Lower lobe of right lung (tissue), 2 donors: ENCODE measurements at places on chromosomes 12 and 14. TPM values are rescaled to one million over a fixed set of nuclear protein-coding genes. Genes with fewer than 3 reads are reported as not detected.

The SPTB gene
- total RNA-seq, result 2.5 TPM

The RNASE7 gene
- total RNA-seq, result not detected

The ADCY6 gene
- 42.7 TPM for total RNA-seq

The EML5 gene
- 2.4 TPM for total RNA-seq

The CCDC38 gene
- 0.24 TPM for total RNA-seq

The KRT6C gene
- total RNA-seq, result not detected

The CFAP54 gene
- total RNA-seq, result 7.9 TPM

The TOMM20L gene
- total RNA-seq, result not detected

The CPM gene
- 224 TPM for total RNA-seq

The CYP27B1 gene
- total RNA-seq, result 1.1 TPM

The LALBA gene
- total RNA-seq, result not detected

The SLC25A21 gene
- 0.38 TPM for total RNA-seq

The TTC7B gene
- total RNA-seq, result 54.1 TPM

The ZFHX2 gene
- total RNA-seq, result 5.1 TPM

The CLEC4D gene
- 1.4 TPM for total RNA-seq

The TMEM229B gene
- 6.4 TPM for total RNA-seq

The SLC38A4 gene
- total RNA-seq, result 1.1 TPM

The FGF23 gene
- not detected for total RNA-seq

The GALNT16 gene
- 3.5 TPM for total RNA-seq

The RASAL1 gene
- total RNA-seq, result 0.41 TPM

The ZDHHC22 gene
- not detected for total RNA-seq

The MYF5 gene
- not detected for total RNA-seq

The OAS1 gene
- total RNA-seq, result 112 TPM

The SOX5 gene
- total RNA-seq, result 14.0 TPM

The SETD3 gene
- 78.7 TPM for total RNA-seq

The TSPAN19 gene
- 6.6 TPM for total RNA-seq

The ADGRD1 gene
- total RNA-seq, result 108 TPM

The PMEL gene
- 1.2 TPM for total RNA-seq

The PTCSC3 gene
- 1.5 TPM for total RNA-seq

The KRT75 gene
- not detected for total RNA-seq

The P2RX2 gene
- 0.56 TPM for total RNA-seq

The DBX2 gene
- 0.12 TPM for total RNA-seq

The AMDHD1 gene
- 1.8 TPM for total RNA-seq

The ALG10B gene
- 9.2 TPM for total RNA-seq

The SERPINA12 gene
- total RNA-seq, result not detected

The MGP gene
- 464 TPM for total RNA-seq

The KCNJ8 gene
- 12.8 TPM for total RNA-seq

The NAA25 gene
- total RNA-seq, result 24.7 TPM

The SLCO1B1 gene
- not detected for total RNA-seq

The ALDH6A1 gene
- 45.5 TPM for total RNA-seq
